Stimulated activated CD4-positive, alpha-beta T cell treated with anti-CD3 and anti-CD28 coated beads, Interleukin-4, amount 100 ng/mL, for 1 hour (primary cell): ENCODE measurements at places on chromosomes 2 and 18.

- DNase-seq, result no peak
These were observed 205.9 kb downstream of the PTGR3 start for GRCh38 chr18:75003039-75003438.

GRCh38 chr2:132668189-132668823 lies 1.7 kb downstream of the LYPD1 start:
- no peak for DNase-seq

DNA sequence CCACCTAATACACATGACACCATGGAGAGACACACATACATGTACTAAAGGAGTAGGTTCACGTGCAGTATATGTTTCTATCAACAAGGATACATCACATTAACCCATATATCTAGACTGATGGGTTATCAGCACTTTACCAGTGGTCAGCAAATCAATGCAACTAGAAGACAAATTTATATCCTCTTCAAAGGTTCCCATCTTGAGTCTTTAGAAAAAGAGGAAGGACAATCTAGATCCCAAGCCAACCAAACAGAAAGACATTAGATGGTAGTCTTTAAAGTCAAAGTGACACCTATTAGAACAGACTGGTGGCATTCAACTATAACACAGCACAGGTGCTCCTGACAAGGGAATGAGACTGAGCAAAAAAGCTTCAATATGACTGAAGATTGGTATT lies 13.8 kb upstream of the SERTAD2 start:
- DNase-seq, result no peak

DNA sequence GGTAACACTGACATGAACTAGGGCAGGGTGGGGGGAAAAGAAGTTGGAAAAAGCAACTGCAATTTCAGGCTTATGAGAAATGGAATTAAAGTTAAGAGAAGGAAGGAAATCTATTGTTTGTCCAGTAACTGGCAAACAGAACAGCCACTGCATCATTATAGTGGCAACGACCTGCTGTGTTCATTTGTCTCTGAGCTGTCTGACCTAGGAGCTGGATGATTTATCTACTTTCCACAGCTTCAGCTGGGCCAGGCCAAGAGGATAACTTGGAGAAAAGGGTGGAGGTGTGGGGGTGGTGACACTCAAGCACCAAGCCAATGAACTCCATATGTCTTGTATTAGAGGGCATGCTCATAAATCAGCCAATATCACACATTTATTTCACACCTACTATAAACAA lies 291.5 kb upstream of the KLHL29 start:
- DNase-seq, result no peak

- no peak for DNase-seq
These were observed 111.5 kb upstream of the RNU4ATAC start for GRCh38 chr2:121419081-121419699.
